ENCODE measurements at places on chromosomes 2 and 18.

DNA sequence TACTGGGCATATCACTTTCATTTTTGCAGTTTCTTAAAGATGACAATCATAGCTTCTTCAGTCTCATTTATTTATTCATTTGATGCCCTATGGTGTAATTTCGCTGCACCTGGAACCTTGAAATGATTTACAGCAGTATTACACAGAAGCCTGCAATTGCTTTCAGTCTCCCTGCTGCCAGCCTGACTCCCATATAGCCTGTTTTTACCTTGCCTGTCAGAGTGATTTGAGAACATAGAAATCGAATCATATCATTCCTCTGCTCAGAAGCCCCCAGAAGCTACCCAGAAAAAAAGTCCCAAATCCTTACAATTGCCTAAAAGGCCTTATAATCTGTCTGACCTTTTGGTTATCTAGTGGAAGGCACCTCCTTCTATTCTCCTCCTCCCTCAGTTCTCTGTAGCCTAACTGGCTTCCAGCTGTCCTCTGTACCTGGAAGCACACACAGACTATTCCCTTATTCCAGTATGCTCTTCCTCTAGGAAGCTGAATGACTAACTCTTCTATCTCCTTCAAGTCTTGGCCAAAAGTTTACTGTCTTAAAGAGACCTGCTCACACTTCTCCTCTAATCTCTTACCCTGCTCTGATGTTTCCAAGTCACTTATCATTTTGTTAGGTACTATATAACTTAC lies 12.6 kb downstream of the SCN3A start:
- no peak for DNase-seq

DNA sequence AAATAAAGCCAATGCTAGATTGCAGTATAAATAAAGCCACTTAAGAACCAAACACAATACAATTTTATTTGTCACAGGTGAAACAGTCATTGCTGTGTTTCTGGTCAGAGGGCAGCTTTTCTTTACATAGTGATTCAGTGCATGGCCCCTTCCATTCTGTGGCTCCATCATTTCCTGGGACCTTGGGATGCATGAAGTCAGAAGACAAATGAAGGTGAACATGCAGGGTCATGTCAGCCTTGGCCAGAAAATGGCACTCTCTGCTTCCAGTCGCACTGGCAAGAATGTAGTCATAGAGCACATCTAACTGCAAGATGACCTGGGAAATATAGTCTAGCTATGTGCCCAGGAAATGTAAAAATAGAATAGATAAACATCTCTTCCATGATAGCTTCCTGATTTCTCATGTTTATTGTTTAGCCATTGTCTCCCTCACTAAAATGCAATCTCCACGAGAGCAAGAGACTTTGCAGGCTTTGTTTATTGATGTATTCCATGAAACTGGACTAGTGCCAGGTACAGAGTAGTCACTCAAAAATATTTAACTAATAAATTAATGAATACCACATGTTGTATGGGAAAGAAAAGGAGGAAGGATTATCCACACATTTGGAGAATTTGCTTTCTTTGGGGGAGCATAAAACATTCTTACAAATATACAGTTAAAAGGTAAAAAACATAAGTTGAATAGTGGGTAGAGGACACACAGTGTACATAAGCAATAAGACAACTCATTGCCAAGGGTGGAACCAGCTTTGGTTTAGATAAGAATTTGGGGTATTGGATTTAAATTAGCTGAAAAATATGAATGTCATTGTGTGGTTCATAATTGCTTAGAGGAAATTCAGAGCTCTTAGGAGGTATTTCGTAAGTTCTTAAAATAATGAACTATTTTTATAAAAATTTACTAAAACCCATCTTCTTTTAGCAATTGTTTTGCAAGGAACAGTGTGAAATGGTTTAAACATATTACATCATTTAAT lies 343.8 kb downstream of the PID1 start:
- no peak for DNase-seq

GRCh38 chr2:8774371-8774770 lies 63.0 kb downstream of the KIDINS220 start:
- DNase-seq = no peak

DNA sequence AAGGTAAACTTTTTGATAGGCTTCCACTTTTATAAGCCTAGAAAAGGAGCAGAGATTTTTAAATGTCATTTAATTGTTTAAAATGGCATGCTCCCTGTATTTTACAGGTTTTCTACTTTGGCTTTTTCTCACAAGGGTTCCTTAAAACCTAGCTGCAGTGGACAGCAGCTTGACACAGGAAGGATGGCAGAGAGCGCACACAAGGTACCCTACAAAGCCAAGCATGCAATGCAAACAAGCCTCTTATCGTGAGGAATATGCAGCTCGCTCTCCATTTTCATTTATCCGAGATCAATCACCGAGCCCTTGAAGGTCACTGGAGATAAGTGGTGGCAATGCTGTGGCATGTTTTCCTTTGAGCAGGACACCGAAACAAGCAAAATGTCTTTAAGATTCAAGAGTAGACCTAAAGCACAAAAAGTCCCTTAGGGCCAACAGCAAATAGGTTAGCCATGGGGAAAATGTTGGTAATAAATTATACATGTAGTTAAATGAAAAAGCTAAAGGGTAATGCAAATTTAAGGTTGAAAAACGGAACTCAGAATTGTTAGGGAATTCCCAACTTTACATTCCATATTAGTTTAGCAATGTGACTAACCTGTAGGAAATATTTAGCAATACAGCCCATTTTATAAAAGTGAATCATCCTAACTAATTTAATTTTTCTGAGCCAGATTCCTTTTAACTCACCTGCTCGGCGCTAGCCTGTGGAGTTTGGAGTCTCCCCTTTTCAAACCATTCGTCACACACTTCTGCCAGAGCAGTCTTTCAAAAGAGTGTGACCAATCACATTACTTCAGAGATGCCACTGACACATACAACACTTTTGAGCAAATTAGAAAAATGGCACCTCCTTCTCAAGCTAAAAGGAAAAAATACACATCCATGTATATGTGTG lies 337.9 kb upstream of the PKDCC start:
- DNase-seq = no peak

DNA sequence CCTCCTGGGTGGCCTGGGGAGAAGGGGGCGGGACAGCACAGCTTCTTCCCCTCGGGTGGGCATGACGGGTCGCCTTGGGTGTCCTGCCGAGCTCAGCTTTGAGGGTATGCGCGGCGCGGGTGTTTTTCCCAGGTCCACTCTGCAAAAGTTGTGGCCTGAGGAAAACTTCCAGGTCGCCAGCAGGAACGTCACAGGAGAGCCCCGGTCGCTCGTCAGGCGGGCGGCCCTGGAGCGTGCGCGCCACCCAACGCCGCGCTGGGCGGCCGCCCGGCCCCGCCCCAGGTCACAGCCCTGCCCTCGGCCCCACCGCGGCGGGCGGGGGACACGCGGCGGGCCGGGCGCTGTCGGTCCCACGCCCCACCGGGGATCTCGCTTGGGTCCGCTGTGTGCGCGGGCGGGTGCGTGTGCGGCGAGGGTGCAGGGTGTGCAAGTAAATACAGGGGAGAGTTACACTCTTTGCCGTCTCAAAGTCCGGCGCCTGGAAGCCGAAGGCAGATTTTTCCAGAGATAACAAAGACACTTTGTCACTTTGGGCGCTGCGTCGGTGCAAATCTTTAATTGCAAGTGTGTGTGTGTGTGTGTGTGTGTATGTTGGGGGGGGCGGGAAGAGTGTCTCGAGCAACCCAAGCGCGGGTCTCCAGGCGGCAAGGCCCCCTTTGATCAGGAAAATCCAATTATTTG lies 616 bp upstream of the SP5 start:
- no peak for DNase-seq

DNA sequence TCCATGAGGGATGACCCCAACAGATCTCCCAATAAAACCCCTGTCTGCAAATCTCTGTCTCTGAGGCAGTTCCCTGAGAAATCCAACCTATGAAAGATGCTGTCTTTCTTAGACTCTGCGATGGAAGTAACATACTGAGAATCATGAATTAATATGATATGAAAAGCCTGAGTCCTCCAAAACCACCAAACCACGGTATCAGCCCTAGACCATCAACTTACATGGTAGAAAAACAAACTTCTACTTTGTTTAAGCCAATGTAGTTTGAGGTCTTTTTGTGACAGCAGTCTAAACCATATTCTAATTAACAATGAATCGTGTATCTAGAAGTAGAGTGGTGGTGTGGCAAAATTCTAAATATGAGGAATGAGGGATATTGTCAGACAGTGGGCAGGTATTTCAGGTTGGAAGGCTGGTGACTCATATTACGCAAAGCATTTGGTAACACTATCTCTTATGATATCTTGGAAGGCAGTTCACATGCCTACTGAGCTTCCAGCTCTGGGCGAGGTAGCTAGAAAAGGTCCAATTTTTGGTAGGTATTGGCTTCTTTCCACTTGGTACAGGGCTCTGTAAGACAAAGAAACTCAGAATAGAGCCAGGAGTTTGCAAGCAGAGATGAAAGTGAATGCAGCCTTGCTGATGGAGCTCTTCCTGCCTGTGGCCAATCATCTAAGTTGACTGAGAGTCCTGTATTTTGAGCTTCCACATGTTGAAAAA lies 215.8 kb downstream of the ZFP36L2 start:
- no peak for DNase-seq

DNA sequence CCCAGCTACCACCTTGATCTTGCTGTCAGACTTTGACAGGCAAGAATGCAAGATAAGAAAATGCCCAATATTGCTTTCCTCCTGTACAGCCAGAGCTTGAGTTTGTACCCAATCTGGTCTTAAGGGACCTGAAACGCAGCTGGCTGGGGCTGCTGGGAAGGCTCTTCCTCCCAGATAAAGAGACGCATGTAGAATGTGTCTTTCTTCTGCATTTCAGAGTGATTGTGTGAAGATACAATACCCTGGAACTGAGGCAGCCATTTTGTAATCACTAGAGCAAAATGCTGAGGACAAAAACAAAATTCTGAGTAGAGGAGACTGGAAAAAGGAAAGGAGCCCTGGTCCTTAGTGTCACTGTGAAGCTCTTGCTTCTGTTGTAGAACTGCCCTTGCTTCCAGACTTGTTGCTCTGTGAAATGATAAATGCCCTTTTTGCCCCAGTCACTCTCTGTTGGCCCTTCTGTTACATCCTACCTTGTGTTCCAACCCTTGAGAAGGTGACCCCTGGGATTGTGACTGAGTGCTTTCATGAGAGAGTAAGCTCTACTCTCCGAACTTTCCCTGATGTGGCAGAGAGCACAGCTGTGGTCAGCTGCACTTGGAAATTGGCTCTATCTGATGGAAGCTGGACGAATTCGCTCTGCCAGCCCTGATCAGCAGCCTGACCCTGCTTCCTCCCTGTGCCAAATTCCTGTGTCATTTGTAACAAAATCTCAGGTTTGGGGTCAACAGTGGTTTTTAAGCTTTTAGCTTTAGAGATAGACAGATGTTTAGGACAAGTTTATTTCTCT lies 137.4 kb upstream of the RBMS1 start:
- no peak for DNase-seq

DNA sequence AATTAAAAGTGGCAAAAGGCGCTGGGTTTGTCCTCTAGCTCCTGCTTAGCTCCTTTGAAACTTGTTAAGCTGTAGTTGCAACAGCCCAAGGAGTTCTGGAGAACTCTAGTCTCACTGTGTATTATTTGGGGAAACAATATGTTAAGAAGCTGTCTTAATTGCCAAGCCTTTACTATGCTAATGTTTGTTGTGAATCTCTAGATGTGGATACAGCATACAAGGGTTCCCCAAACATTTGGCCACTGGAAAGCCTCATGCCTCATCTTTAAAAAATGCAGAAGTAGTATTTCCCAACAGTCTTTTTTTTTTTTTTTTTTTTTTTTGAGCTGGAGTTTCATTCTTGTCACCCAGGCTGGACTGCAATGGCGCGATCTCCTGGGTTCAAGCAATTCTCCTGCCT lies 236.7 kb downstream of the PRKCE start:
- DNase-seq = no peak

GRCh38 chr2:39059366-39059952 lies 61.4 kb downstream of the SOS1 start:
- DNase-seq = peak; percentile 69

DNA sequence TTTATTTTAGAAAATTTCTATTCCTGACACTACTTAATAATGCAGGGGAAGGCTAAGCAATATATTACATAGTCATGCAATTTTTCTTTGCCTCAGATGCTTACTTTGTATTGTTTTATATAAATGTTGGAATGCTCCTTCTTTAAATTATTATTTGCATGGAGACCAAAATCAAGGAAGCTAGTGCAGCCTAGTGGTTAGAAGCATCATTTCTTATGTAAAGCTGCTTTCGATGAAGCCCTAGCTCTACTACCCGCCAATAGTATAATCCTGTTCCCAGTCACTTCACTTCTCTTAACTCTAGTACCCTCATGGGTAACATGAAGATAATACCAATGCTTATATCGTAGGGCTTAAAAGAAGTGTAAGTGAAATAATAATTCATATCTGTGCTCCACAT lies 198.9 kb downstream of the LRATD1 start:
- no peak for DNase-seq

DNA sequence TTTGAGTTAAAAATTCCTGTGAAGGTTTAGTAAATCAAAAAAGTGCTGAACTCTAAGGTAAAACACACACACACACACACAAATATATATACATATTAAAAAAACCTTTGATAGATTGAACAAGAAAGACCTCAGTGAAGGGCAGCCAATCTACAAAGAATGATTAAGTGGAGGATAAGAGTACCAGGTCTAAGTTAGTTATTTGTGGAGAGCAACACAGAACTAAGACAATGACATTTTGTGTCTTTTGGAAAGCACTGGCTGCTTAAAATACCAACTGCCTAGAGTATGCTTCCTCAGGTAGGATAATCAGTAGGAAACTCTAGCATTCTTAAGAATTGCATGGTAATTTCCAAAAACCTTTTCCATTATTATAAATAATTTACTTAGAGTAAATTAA lies 481.4 kb upstream of the SYT4 start:
- no peak for DNase-seq

DNA sequence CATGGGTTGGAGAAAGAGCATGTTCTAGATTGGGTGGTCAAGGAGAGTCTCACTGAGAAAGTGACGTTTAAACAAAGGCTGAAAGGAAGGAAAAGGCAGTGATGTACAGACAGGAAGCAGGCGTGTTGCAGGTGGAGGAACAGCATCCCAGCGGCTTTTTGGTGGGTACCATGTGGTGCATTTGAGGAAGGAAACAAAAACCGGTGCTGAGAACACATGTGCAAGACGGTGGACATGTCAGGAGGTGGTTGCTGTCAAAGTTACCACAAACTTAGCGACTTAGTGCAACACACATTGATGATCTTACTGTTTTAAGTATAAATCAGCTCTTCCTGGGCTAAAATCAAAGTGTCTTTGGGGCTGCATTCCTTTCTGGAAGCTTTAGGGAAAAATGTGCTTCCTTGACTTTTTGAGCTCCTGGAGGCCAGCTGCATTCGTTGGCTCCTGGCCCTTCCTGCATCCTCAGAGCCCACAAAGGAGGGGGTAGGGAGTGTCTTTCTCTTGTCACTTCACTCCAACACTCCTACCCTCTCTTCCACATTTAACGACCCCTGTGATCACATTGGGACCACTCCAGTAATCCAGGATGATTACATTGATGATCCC lies 380.6 kb downstream of the FBXO15 start:
- DNase-seq = no peak
